Esophagus squamous epithelium (tissue), 5 donors: ENCODE measurements at places on chromosomes 6 and 20.

DNA sequence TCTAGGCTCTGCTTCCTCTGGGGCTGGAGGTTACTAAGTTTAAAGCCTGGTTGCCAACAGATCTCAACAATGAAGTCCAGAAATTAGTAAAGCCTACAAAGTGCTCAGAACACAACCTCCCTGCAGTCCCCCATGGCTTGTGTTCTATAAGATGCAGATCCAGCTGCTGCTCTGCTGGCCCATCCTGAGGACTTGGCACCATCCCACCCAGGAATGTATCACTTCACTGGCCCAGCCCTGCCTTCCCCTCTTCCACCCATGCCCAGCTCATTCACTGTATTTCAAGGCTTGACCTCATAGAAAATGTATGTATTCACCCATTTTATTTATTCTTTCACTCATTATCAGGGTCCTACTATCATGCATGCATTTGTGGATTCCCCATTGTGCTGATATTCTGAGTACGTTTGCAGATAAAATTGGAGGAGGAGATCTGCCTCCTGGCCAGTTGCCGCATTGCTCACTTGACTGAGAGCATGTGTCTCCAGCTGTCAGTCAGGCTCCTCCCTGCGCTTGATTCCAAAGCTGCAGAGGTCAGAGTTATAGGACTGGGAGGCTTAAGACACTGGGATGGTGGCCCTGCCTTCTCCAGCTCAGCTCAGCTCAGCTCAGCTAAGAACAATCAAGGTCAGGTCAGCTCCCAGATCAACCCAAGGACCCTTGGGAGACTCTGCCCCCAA is 104.8 kb downstream of the MAFB start:
- DNase-seq, result no peak

- no peak for DNase-seq
Observed at GRCh38 chr6:169518451-169518850, 183.4 kb downstream of the WDR27 start.

DNA sequence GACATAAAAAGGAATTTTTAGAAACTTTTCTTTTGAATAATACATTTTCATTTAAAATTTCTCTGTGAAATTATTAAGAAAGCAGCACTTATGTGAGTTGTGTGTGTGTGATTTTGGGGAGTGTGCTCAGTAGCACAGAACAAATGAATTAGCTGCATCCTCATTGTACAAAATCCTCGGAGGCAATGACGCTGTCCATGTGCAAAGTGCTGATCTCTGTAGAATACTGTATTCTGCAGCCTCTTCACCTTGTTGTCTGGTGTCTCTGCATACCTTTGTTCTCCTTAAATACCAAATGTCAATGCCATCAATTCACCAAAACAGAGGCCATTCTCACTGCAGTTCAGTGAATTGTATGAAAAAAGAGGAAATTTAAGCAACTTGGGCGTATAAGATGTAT is 838.4 kb downstream of the QKI start:
- no peak for DNase-seq

DNA sequence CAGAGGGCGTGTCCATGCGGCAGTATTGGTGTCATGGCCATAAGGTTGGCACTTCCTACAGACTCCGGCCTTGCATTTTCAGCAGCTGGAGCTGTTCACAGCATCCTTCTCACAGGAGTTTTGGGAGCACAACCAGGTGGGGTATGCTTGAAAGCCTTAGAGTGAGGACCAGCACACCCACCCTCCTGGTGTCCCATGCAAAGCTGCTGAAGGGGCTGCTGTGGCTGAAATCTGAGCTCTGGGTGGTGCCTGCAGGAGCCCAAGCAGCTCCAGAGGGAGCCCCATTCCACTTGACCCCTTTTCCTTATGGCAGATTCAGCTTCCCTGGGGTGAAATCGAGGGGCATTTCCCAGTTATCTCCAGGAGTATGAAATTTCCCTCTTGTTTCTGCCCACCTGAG is 74.0 kb upstream of the BHLHE23 start:
- DNase-seq, result no peak

DNA sequence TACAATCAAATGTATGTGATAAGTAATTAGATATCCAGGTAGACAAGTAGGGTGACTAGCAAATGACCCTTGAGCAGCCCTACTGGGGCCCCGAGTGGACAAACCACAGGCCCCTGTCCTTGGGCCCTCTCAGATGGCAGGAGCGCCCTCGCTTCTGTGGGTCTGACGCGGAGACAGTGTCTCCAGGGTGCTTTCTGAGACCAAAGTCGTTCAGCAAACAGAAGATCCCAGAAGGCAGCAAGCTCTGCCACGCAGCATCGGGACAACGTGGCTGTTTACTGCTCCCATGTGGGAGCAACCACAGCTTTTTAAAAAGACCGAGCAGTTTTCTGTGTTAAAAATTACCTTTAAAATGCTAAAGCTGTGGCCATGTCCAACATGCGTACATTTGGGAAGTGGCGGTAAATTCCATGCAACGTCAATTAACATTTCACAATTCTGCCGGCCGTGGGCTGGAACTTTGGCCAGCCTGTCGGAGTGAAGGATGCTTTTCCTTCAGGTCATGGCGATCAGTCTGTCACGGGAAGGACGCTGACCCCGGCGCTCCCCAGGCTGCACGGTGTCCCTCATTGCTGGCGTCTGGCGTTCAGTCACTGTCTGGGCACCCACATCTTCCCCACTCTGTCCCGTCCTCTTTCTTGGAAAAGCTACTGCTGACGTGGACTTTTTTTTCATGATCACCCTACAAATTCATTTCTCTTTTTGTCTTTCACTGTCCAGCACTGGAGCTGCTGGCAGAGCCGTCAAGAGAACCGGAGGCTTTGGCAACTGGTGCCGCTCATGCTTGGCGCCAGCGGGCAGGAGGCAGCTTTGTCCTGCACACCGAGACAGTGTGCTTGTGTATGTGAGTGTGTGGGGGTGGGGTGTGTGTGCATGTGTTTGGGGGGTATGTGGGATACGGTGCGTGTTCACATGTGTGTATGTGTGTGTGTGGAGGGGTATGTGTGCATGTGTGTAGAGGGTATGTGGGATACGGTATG is 293.1 kb downstream of the CDH4 start:
- no peak for DNase-seq

GRCh38 chr6:93373445-93373844 is 45.9 kb downstream of the EPHA7 start:
- DNase-seq, result no peak

- DNase-seq, result no peak
Observed at GRCh38 chr6:16736856-16737775, 24.1 kb downstream of the ATXN1 start.

GRCh38 chr6:88641178-88641903 is 322.1 kb downstream of the RNGTT start:
- no peak for DNase-seq

- DNase-seq, result no peak
Observed at GRCh38 chr6:32622545-32623401, 14.4 kb upstream of the HLA-DQA1 start.

DNA sequence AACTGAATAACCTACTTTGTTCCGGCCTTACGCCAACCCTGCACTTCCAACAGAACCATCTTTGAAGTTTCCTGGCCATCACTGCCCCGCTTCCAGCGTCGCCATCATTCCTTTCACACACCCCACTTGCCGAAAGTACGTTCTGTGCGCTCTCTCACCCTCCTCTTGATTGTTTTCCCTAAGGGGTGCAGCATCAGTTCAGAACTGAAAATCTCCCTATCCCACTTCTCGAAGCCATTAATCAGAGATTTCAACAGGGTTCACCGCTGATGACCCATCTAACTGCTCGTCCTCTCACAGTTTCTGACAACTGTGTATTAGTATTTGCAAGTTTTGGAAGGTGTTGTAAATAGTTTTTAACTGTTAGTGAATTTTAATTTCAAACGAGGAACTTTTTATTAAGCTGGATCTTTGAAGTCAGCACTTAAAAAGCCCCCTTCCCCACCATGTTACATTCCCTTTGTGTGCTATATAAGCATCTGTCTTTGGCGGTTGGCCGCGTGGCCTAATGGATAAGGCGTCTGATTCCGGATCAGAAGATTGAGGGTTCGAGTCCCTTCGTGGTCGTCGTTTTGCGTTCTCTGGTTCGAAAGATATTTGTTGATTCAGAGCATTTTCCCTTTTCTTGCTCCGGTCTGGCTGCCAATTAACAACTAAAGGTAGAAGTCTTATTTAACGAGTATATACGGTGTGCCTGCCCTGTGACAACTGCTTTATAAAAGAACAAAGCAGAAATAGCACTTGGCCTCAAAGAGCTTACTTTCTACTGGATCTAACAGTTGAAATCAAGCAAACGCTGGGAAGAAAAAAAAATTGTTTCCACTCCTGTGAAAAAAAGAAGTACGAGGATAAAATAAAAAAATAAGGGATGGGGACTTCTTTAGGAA is 42.6 kb downstream of the TRIM27 start:
- DNase-seq, result no peak

DNA sequence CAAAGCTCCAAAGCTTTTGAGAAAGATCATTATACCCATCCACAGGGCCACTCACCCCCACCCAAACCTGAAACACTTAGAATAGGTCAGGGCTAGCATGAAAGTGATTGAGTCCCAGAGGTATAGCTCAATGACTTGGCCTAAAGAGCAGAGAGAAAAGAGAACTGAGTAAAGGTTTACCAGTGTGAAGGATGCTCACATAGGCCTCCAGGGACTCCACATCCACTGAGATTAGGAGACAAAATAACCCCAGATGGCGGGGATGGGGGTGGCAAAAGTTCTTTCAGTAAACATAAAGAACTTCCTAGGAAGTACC is 12.2 kb downstream of the SAYSD1 start:
- DNase-seq, result no peak

GRCh38 chr6:31842053-31842452 is 14.5 kb downstream of the HSPA1B start:
- DNase-seq, result no peak

GRCh38 chr20:35776513-35777101 is 4.8 kb downstream of the PHF20 start:
- DNase-seq, result no peak

DNA sequence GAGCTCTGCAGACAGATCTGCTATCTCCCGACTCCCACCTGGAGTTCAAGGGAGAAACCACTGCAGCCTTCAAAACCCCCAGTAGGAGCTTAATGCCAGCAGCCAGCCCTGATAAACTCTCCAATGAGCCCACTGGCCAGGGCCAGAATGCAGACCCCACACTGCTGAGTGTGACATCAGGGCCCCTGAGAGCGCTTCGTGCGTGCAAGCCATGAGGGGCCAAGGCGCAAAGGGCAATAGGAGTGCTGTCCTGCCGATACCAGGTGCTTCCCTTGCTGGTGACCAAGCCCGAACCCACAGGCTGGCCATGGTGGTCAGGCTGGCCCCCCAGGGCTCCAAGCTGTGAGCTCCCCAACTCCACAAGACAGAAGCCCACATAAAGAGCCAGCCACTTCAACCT is 33.2 kb upstream of the CST7 start:
- DNase-seq, result no peak

DNA sequence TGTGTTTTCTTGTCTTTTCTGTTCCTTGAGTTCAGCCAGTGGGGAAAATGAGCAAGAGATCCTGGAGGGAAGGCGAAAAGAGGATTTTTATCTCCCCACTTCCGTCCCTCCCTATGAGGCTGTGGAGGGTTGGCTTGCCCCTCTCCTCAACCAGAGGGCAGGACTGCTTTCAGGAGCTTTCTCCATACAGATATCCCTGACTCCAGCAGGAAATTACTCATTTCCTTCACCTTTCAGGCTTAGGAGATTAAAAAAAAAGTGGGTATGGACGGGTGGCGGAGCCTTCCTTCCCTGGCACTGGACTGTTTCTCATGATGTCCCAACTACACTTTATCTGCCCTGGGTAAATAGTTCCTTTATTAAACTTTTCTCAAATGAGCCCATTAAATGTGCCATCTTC is 241.2 kb downstream of the FRK start:
- DNase-seq, result no peak

GRCh38 chr6:92767101-92767500 is 652.3 kb downstream of the EPHA7 start:
- no peak for DNase-seq

- DNase-seq, result no peak
Observed at GRCh38 chr6:152457949-152458624, 179.1 kb downstream of the SYNE1 start.

- DNase-seq, result no peak
Observed at GRCh38 chr6:163719028-163719742, 304.7 kb downstream of the QKI start.

DNA sequence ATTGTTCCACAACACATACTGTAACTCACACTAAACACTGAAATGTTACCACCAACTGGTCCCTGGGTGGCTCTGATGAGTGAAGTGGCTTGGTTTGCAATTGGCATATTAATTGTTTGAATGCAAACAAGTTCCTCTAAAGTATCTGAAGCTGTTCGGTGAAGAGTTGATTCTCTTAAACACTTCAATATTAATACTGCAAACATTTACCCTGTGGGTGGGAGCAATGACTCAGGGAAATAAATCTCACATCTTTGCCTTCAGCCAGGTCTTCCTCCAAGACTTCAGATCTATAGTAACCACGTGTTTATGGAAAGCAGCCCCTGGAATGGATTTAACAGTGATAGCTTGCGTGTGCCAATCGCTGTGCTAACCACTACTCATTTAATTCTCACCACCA is 176.0 kb downstream of the MAFB start:
- no peak for DNase-seq

DNA sequence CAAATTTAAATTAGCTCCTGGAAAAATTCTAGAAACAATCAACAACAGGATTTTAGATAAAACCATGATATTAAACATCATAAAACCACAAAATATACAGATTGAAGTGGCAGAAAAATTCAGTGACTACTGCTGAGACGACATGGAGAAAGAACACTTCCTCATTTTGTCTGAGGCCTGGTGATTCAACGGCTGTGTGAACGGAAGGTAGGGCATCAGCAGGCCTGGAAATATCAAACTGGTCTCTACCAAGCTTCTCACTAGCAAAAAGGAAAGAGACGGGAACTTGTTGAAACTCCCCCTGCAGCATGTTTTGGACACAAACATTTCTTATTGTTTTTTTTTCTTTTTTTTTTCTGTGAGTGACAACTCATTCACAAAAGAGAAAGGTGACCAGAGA is 58.0 kb upstream of the AHI1 start:
- DNase-seq, result no peak

- DNase-seq, result no peak
Observed at GRCh38 chr6:56949265-56949664, 5.6 kb upstream of the BEND6 start.

- no peak for DNase-seq
Observed at GRCh38 chr6:30886897-30887255, 2.6 kb downstream of the DDR1 start.

- no peak for DNase-seq
Observed at GRCh38 chr6:160431226-160431625, 83.0 kb downstream of the SLC22A3 start.

DNA sequence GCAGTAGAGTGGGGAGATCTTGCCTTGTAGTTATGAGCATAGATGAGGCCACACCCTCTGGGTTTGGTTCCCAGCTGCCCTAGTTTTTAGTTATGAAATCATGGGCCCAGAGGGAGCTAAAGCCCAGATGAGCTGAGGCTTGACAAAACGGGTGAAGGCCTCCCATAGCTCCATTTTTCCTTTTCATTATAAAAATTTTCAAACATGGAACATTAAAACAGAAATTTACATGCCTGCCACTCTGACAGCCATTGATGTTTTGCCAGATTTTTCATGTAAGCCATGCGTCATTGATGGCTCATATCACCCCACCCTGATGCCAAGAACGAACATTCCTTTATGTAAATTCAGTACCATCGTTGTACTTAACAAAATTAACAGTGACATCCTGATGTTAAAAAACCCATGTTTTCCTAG is 67.9 kb downstream of the IGF2R start:
- DNase-seq, result no peak
